ENCODE measurements at places on chromosomes 1 and 21.

GRCh38 chr1:184635980-184636431 is 118.7 kb downstream of the EDEM3 start:
- no peak for DNase-seq

DNA sequence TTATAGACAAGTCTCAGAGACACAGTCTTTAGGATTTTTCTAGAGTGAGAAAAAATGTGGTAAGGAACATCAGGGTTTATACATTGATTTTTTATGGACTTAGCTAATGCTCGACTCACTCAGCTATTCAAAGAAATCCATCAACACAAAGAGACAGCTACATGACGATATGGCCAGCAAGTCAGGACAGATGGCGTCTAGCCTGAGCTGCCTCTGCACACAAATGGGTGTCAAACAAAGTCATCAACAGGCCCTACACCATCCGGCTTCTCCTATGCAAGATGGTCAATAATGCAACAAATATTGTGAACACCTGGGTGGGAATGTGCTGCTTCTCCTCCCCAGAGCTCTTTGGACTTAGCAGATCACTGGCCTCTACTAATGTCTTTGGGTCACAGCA is 13.3 kb upstream of the ERICH3 start:
- no peak for DNase-seq

- DNase-seq: no peak
Measured at GRCh38 chr1:185425163-185425562, 108.1 kb upstream of the IVNS1ABP start.

- DNase-seq: no peak
Measured at GRCh38 chr1:207020065-207020708, 12.4 kb downstream of the C1orf116 start.

- DNase-seq: no peak
Measured at GRCh38 chr1:186149591-186149990, 225.5 kb downstream of the TPR start.

DNA sequence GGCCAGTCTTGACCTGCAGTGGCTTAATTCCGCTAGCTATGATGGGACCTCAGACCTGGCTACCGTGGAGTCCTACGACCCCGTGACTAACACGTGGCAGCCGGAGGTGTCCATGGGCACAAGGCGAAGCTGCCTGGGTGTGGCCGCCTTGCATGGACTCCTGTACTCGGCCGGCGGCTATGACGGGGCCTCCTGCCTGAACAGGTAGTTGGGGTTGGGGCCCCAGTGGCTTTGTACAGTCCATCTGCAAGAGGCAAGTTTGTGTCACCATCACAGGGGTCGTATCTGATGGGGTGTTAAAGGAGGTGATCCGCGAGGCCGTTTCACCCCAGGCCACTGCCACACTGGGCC is 2.9 kb downstream of the KLHL17 start:
- DNase-seq: no peak

GRCh38 chr1:162696286-162696862 is 64.1 kb downstream of the DDR2 start:
- no peak for DNase-seq

All from cortex of kidney (tissue), 1 donor.